Activated CD8-positive, alpha-beta memory T cell treated with anti-CD3 and anti-CD28 coated beads for 1 hour (primary cell): ENCODE measurements at places on chromosomes 3 and 15.
A peak's percentile ranks its signal among the peaks of the same experiment; 100 is the strongest.

- no peak for DNase-seq
These were observed 461.1 kb upstream of the TBL1XR1 start for GRCh38 chr3:177658354-177658753.

GRCh38 chr3:171245796-171246765 lies 214.1 kb downstream of the TNIK start:
- no peak for DNase-seq

DNA sequence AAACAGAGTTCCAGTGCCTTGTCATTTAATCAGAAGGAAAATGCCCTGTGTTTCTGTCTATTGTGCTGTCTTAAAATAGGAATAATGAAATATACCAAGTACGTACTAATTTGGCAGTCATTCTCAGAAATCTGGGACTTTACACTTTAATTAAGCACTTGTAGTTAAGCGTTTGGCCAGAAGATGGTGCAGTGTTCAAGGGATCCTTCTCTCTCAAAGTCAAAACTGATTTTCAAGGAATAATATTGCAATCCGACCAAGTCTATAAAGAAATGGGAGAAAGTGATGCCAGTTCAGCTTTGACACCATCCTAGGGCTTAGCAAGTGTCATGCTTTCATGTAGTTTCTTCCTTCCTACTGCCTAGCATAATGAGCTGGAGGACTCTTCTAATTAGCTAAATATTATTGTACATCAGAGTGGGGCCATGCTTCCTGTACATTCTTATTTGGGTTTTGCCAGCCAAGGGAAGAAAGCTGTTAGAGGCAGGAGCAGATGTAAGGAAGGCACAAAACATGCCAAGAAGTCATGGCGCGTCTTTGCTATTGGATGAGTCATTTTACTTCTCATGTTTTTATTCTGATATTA lies 64.8 kb downstream of the SAMMSON start:
- no peak for DNase-seq

- DNase-seq = no peak
These were observed 39.7 kb upstream of the GADL1 start for GRCh38 chr3:30934208-30934550.

DNA sequence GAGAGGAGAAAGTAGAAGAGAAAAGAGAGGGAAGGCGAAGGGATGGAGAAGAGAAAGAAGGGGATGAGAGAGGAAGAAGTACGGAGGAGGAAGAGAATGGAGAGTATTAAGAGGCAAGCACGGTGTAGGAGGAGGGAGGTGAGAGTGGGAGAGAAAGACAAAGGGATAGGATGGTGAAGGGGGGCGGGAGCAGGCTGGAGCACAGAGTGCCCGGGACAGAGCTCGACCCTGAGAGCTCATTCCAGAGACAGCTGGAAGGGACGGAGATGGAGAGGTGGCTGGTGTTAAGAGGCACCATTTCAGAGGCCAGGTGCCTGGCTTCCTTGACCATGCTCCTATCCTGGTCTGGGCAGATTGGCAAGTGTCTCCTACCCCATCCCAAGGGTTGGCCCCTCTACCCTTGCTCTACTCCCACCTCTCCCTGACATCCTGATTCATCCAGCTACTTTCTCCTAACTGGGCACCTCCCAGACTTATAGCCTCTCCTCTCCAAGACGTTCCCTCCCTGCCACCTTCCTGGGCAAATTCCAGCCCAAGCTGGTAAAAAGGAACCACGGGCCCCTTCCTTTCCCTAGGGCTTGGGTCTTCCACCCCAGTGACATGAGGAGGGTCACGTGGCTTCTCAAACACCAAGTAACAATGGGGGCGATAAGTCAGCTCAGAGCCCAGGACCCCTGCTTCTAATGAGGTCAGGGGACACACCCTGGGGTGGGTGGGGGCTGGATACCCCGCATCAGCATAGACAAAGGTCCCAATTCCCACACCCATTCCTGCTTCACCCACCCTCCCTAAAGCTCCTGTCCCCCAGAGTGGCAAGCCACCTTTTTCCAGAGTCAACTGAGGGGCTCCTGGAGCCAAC lies 1.1 kb downstream of the CLCN2 start:
- no peak for DNase-seq

DNA sequence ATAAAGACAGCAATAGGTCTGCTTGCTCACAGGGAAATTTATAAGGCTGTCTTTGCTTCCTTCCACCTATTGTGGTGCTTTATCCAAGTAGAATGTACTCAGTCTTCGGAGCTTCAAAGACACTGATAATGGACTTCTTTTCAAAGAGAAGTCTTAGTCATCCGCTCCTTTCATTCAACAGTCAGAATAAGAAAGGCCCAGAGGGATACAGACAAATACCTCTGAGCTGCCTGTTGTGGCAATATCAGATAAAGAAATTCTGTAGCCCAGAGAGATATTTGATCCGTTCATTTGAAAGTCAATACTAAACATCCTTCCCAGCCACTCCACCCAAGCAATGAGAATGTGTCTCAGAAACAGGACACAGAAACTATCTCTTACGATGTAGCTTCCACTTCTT lies 110.0 kb downstream of the FHIT start:
- DNase-seq = no peak

GRCh38 chr15:58539548-58539947 lies 107.8 kb downstream of the LIPC start:
- no peak for DNase-seq

DNA sequence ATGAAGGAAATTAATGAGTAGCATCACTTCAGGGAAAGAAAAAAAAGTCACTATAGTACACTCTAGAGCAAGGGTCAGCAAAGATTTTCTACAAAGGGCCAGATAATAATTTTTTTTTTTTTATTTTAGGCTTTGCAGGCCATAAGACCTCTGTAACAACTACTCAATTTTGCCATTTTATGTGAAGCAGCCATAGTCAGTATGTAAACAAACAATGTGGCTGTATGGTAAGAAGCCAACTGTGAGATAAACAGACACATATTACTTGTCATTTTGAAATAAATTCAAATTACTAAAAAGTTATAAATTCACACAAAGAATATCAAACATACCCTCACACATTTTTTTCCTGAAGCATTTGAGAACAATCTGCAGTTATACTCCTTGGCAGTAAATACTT lies 40.6 kb downstream of the SCAPER start:
- no peak for DNase-seq

DNA sequence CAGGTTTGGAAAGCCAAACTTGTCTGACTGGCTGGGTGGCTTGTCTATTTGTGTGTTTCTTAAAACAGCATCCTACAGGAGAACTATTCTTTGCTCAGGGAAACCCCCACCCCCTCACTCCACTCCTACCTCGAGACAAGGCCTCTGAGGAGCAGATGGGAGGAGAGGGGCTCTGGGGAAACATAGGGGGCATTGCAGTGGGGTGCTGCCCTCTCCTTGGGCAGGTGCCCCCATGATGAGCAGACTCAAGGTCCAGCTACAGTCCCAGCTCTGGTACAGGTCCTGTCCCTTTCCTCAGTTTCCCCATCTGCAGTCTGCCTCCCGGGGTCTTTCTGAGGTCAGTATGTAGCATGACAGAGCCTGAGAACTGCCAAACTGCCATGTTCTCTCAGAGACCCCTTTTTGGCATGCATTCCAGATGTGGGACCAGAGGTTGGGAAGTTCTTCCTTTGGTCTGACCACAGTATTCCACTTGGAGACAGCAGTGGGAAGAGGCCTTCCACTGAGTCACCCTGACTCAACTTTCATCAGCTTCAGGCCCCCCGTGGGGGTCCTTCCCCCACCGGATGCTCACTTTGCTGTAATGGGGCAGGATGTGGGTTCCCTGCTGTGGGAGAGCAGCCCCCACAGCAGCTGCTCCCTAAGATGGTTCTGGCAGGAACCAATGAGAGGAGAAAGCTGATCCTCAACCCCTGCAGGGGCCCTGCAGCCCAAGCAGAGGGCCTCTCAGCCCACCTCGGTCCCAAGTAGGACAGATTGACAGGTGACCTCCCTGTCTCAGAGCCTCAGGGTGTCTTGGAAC lies 32.3 kb upstream of the CYP11A1 start:
- DNase-seq = no peak

GRCh38 chr3:62242831-62243509 lies 130.4 kb downstream of the FEZF2 start:
- DNase-seq = no peak

GRCh38 chr3:170508839-170509238 lies 77.0 kb downstream of the SLC7A14 start:
- no peak for DNase-seq

- DNase-seq = peak; percentile 12
These were observed 8.2 kb upstream of the ZNF589 start for GRCh38 chr3:48232734-48233133.

- DNase-seq = no peak
These were observed 54.0 kb downstream of the TCF12 start for GRCh38 chr15:56972426-56972825.

DNA sequence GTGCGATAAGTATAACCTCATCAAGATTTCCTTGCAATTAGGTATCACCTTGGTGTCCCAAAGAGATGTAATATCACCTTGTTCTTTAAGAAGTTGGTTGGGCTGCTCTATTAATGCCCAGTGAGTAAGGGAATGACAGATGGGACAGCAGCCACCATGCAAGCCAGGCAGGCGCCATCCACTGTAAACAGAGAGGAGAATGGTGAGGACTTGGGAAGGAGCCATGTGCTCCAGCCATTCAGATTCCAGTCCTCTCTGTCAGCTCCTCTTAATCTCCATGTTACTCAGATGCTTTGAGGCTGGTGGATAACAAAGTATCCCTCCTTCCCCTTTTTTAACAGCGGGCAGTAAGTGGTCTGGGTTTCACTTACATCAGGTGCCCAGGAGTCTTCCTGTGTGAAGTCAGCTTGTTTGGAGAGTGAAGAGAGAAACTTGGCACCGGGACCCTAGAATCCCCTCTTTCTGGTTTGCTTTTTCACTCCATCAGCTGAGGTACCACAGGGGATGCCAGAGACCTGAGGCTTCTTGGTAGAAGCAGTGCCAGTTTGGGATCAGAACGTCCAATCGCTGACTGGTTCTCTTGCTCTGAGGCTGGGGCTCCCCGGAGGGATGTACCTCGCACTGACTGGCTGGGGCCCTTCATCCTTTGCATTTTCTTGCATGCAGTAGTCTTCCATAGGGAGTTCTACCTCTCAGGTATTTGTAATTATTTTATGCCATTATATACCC lies 29.5 kb downstream of the SLCO3A1 start:
- no peak for DNase-seq

DNA sequence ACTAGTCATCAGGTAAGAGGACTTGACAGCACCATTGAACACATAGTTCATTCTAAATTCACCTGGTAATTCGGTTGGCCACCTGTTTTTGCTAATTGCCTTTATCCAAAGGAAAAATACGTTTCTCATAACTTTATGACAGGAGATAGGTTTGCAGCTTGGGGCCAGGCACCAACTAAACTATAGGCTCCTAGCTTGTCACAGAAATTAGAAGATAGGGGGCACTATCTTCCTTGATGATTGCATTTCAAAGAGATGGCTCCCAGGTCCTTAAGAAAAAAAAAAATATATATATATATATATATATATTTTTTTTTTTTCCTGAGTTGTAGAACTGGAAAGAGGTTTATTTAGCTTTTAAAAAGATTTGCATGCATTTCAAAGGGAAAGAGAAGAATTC lies 563.6 kb downstream of the NAALADL2 start:
- no peak for DNase-seq

DNA sequence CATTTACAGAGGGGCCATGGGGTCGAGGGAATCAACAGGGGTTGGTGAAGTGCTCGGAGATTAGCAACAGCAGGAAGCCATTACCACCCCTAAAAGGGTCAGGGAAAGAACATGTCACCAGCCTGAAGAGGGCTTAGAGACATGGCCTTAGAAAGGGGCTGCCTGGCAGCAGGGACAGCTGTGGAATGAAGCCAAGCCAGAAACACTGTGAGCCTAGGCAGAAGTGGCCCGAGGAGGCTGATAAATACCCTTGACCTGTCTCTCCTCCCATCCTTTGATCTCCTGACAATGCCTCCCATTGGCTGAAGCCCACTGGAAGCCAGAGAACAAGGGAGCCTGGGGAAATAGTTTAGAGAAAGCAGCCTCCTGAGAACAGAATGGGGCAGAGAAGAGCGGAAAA lies 31.4 kb downstream of the GPD1L start:
- no peak for DNase-seq

DNA sequence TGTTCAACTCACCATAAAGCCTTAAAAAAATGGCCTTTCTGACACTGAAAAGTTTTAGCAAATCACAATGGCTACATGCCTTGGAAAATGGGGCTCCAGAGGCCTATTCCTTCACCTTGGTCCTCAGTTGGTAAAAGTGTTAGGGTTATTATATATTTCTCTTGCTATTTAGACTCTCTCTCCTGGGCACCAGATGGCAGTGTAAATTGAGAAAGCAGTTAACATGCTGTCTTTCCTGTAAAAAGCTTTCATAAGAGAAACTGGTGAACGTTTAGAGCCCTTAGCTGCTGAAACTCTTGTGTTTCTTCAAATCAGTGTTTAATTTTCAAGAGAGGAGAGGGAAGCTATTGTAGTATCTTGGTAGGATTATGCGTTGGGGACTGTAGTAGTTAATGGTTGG lies 89.9 kb downstream of the LRTM1 start:
- no peak for DNase-seq

DNA sequence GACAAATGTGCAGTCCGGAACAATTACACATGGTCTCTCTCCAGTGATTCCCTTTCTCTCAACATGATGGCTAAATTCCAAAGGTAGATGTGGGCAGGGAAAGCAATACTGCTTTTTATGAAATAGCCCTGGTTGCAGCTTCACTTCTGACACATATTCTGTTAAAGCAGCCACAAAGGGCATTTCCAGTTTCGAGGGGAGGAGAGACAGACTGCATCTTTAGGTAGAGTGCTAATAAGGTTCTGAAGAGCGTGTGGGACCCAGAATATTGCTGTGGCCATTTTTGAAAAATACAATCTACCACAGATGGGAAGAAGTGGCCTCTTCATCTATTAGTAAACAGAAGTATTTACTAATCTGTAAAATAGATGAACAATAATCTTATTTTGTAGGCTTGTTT lies 139.3 kb upstream of the PEX5L start:
- DNase-seq = no peak

DNA sequence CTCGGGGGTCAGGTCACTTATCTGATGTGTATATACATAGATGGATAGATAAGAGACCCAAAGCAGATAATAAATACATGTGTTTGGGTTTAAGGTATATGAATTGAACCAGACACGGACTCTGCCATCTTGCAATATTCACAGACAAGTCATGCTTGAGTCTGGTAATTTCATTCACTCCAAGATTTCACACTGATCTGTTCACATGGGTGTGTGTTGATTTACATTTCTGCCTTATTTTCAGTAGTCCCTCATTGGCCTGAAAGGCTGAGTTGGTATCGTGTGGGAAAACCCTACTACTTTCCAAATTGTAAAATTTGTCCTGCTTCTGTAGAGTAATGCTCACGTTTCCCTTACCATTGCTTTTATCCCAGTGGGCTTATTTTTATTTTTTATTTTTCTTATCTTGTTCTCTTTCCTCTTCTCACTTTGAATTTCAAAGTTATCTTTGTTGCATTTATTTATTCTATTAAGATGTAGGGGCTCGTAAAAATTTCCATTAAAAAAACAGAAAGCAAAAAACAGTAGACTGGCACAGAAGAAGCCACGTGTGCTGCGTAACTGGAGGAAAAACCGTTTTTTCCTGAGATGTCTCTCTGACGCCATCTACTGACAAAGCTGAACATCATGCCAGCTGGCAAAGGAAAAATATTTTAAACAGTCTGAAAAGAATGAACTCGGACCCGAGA lies 10.8 kb upstream of the MFSD1 start:
- DNase-seq = no peak
